ENCODE measurements at places on chromosomes 5 and 9. TPM values are rescaled to one million over a fixed set of nuclear protein-coding genes. Genes with fewer than 3 reads are reported as not detected.
A peak's percentile ranks its signal among the peaks of the same experiment; 100 is the strongest.

GRCh38 chr5:16909464-16909863, 26.6 kb downstream of the MYO10 start:
- DNase-seq = no peak

DNA sequence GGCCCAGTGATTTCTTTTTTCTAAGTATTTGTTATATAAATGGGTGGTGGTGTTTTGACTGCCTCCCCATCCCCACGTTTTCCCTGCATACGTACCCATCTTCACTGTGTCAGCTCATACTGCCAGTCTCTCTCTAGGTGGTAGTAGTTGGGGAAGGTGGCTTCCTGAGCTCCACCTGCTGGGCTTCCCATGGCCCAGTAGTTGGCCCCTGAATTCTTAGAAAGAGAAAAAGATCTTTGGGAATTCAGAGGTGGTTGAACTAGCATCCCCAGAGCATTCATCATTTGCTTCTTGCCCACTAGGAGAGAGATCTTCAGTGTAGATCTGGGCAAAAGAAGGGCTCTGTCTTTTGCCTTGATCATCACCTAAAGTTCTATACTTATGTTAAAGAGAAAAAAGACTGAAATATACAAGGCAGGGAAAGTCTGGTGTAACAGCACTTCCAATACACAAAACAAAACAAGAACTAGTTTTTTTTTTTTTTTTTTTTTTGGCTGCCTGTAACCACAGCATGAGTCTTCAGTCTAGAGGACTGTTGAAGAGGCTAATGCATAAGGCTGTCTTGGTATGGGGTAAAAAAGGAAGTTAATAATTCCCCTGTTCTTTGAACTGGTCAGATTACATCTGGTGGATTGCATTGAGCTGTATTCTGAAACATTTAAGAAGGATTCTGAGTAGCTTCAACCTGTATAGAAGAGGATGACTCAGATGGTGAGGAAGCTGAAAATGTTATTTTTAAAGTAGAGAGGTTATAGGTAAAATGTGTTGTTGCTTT, 128.7 kb downstream of the ATG10 start:
- DNase-seq = no peak

GRCh38 chr5:169171515-169171914, 129.4 kb downstream of the SLIT3 start:
- DNase-seq = no peak

- DNase-seq = no peak
These were observed 7.8 kb upstream of the LMX1B start for GRCh38 chr9:126605792-126606482.

DNA sequence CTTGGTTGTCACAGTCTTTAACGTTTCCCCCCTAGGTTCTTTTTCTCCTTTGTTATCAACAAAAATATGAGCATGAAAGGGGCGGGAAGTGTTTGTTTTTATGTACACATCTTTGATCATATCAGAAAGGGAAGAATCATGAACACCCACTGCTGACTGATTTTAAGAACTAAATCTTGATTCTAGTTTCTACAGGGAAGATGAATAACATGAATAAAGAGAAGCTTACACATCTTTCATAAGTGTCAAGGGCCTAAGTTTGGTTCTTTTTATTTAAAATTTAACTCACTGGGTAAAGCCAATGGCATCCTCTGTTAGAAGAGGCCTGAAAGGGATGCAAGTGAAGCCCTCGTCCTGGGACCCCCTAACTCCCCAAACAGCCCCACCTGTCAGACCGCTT, 14.8 kb upstream of the CTNNA1 start:
- no peak for DNase-seq

- DNase-seq = no peak
These were observed 592.1 kb downstream of the TLE4 start for GRCh38 chr9:80163889-80164288.

- no peak for DNase-seq
These were observed 145.1 kb downstream of the IRX1 start for GRCh38 chr5:3740546-3741373.

- no peak for DNase-seq
These were observed 419.6 kb upstream of the PIK3R1 start for GRCh38 chr5:67795781-67796477.

GRCh38 chr5:135553688-135554462, 18.1 kb upstream of the NEUROG1 start:
- DNase-seq = no peak

- peak; percentile 76 for DNase-seq
These were observed 42.8 kb downstream of the NFIB start for GRCh38 chr9:14271093-14271673.

DNA sequence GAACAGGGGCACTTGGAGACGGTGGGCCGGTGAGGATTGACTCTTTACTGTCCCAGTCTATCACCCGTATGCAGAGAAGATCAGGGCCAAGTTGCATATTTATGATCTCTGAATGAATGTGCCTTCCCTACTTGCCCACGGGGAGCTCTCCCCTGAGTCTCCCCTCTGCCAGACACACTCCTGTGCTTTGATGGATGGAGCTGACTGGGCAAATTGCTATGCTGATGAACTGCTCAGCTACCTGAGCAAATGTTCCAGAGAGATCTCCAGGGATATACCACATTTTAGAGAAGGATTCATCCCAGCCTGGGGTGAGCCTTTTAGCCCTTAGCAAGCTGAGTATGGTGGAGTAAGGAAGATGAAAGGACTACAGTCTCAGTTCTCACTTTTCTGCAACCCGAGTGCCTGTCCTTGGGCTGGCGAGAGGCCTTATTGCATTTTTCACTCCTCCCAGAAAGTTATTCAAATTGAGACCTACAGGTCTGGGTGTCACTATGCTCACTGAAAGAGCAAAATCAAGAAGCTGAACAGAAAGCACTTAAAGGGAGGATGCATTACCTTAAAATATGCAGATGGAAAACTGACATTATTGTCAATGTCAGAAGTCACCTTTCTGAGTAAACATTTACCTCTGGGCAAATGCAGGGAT, 526.7 kb upstream of the WWC1 start:
- no peak for DNase-seq

GRCh38 chr5:181042036-181042713, 2.1 kb downstream of the BTNL9 start:
- DNase-seq = no peak

DNA sequence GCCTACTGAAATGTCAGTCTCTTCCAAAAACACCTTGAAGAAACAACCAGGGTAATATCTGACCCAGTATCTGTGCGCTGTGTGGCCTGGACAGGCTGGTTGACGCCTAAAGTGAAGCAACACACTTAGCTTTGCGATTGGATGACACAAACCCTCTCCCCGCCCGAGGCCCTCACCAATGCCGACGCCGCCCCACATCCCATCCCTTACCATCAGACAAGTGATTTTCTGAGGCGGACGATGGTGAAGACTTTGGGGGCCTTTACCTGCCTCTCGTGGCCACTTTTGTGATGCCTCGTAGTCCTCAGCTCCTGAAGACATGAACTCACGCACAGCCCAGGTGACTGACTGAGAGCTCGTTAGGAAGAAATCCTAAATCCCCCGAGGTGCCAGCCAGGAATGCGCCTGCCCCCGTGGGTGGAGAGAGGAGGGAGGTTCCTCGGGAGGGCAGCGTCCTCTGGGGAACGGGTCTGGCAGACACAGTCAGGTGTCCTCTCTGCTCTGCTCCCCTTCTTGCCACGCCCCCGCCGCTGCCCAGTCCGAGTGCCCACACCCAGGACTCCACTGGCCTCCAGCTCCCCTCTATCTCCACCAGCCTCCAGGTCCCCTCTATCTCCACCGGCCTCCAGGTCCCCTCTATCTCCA, 31.0 kb upstream of the RXRA start:
- peak; percentile 39 for DNase-seq

- peak; percentile 75 for DNase-seq
These were observed 43.2 kb downstream of the BARX1 start for GRCh38 chr9:93911801-93912554.

- DNase-seq = no peak
These were observed 480.1 kb upstream of the MPDZ start for GRCh38 chr9:13759551-13759950.

GRCh38 chr5:177233206-177233605, 70.3 kb downstream of the RAB24 start:
- no peak for DNase-seq

DNA sequence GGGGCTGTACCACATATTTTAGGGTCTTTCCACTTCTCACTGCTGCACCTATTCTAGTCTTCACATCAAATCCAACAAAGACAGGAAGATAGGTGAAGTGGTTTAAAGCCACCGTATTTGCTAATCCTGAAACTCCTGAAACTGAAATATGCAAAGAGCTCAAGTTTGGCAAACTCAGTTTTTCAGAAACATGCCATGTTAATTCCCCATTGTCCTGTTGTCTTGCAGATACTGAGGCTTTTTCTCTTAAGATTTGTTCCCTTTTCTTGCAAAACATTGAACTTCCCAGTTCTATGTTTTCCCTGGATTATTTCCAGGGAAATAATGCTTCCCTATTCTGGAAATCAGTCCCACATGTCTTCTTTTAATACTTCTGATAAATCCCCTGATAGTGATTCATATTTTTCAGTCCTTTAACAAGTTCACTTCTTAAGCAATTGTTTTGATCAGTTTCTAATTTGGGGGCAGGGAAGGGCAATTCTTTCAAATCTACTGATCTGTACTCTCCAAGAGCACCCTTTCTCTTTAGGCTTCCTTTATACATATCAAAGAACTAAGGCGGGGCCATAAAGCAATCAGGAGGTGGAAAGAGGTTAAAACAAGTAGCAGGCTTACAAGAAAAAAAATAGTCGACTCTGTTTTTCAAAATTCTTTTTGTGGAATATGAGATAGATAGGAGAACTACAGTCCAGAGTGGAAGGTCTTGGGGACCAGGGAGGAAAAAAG, 648.5 kb downstream of the BNC2 start:
- DNase-seq = no peak

DNA sequence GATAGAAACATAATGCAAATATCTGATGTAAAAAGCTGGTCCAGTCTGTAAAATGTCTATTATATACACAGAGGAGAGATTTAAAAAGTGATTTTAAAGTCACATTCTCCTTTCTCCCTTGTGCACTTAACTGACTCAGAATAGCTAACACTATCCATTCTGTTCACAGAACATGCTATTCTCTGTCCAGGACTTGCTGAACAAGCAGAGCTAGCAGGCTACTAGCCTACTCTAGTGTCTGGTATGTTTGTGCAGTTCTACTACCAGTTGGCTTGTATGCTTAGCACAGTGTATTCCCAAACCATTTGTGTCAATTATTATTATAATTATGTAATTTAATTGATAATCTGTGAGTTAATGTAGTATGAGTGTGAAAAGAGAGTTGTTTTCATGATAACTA, 161.7 kb upstream of the NUDT12 start:
- no peak for DNase-seq

GRCh38 chr9:72635197-72635596, 113.8 kb downstream of the TMC1 start:
- no peak for DNase-seq

DNA sequence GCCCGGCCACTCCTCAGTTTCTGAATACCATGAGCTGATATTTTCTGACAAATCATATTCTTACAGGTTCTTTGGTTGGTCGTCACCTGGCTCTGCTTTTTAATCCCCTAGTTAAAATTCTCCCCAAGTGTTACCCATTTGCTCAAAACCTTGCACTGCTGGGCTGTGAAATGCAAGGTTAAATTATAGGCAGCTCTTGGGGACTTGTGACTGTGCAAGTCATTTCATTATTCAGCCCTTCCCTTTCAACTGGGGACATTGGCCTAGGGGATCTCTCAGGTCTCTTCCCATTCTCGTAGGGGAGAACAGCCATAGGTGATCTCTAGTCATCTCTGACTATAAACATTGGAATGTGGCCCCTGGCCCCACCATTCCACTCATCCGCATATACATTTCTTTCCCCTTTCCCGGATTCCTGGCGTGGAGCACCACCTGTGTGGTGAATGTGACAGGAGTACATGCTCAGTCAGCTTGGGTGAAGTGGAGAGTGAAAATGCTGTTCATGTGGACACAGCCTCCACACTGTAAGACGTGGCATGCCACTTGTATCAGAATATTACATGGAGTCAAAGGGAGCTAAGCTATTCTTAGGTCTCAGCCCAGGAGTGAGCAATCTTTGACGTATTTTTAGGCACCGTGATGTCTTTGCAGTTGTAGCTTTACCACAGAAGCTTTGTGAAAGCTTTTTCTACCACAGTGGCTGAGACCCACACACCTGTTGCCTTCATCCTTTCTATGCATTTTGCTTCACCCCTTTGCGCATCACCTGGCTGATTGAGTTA, 386.7 kb downstream of the KDM4C start:
- no peak for DNase-seq

DNA sequence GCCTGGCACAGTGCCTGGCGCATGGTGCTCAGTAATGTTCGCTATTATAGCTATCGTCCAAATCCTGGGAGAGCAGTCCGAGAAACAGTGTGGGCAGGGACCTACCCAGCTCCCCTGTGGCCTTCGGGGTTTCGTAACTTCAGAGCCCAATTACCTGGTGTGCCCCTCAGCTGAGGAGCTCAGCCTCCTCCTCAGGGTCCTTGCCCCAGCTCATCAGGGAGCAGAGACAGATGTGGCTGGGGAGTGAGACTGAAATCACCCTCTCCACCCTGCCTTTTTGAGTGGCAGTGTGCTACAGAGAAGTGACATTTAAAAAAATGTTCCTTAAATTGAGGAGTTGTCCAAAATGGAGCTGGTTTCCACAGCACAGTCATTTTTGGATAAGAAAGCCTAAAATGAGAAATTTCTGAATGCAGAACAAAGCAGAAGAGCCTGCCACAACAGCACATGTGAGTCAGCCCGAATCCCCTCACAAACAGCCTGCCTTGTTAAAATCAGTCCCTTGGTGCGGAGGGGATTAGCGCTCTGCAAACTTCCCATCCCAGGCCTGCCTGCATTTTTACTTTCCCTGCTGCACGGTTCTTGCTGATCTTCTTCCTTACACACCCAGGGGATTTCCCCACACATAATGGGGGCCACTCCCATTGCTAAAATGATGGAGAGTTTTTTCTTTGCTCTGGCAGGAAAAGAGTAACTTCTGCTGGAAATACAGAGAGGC, 78.1 kb upstream of the PITX1 start:
- DNase-seq = no peak

GRCh38 chr9:137663584-137663983, 44.8 kb downstream of the EHMT1 start:
- no peak for DNase-seq

GRCh38 chr9:110837401-110838005, 168.9 kb downstream of the MUSK start:
- no peak for DNase-seq

- DNase-seq = no peak
These were observed 19.5 kb downstream of the MORN5 start for GRCh38 chr9:122179054-122179689.

- no peak for DNase-seq
These were observed 50.0 kb downstream of the PTPRD start for GRCh38 chr9:10562581-10563343.

The RECK gene
- total RNA-seq = 4.6 TPM

The MARCHF11 gene
- total RNA-seq = 7.1 TPM

The NME5 gene
- 4.9 TPM for total RNA-seq

The ADAMTS13 gene
- total RNA-seq = 2.8 TPM

The STK32A gene
- 1.1 TPM for total RNA-seq

The PLPPR1 gene
- total RNA-seq = not detected

The POMT1 gene
- total RNA-seq = 21.8 TPM

The COL5A1 gene
- total RNA-seq = 12.7 TPM

The IFNK gene
- total RNA-seq = not detected

The SLC6A19 gene
- not detected for total RNA-seq

The CD14 gene
- 37.7 TPM for total RNA-seq

All from Right ventricle myocardium superior (tissue), 1 donor.